Tibial nerve (tissue), 4 donors: ENCODE measurements at places on chromosomes 3 and 15. TPM values are rescaled to one million over a fixed set of nuclear protein-coding genes. Genes with fewer than 3 reads are reported as not detected.

- peak; percentile 14 for DNase-seq
Observed at GRCh38 chr15:101657968-101658784, 6.0 kb upstream of the TM2D3 start.

GRCh38 chr3:31530960-31531335, 1.8 kb upstream of the STT3B start:
- no peak for DNase-seq

The DAPK2 gene
- total RNA-seq, result 75.9 TPM

GRCh38 chr3:7565574-7565973, 704.7 kb downstream of the GRM7 start:
- no peak for DNase-seq

- DNase-seq, result no peak
Observed at GRCh38 chr15:68776477-68777270, 44.0 kb downstream of the ANP32A start.
